Activated CD8-positive, alpha-beta memory T cell treated with anti-CD3 and anti-CD28 coated beads, Interleukin-2, amount 50 U/mL, for 48 hours (primary cell): ENCODE measurements at places on chromosomes 4 and X.

DNA sequence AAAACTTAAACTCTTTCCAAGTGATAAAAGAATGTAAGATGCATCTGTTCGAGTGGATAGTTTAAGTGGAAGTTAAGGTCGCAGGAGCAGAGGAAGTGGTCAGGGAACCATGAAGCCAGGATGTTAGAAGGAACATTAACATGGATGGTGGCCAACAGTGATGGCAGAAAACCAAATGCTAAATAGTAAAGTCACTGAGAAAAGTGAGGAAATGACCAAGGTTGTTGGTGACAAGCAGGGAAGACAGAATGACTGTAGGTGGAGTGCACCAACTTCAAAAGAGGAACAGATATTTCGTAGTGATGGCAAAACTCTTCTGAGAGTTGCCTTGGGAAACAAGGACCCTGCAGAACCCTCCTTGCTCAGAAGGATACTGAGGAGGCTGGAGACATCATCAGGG lies 226.2 kb downstream of the PALLD start:
- no peak for DNase-seq

DNA sequence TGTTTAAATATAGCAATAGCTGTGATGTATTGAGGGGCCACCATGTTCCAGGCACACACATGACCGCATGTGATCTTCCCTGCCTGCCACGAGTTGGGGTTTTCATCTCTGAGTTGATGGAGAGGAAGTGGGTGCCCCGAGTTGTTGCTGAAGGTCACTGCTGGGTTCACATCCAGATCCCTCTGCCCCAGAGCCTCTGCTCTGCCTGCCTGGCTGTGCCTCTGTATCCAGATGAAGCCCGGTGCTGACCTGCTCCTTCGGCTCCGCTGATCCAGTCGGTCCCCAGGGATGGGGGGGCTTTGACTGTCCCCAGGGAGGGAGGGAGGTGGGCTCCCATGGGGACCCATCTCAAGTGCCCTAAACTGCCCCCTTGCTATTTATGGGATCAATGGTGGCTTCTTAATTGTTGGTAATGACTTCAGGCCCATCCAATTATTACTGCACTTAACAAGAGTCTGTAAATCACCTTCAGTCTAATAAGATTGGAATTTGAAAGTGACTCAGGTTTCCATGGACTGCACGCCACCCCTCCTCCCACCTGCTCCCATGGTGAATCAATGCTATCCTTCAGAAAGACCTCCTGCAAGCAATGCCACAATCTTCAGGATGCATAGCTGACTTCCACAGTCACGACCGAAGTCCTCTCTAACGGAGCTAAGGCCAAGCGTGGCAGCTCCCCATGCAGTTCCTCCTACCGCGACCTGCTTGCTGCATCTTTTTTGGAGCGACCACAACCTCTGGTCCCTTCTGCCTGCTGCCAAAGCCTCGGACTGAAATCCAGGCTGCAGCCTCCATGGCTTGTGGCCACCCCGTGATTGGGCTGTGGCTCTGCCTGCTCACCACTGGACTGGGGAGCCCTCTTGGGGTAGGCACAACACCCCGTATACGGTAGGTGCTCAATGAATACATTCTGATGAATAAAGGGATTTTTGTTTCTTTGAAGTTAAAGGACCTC lies 73.1 kb downstream of the CPZ start:
- no peak for DNase-seq

- DNase-seq = no peak
Measured at GRCh38 chr4:182640932-182641331, 276.3 kb downstream of the DCTD start.

DNA sequence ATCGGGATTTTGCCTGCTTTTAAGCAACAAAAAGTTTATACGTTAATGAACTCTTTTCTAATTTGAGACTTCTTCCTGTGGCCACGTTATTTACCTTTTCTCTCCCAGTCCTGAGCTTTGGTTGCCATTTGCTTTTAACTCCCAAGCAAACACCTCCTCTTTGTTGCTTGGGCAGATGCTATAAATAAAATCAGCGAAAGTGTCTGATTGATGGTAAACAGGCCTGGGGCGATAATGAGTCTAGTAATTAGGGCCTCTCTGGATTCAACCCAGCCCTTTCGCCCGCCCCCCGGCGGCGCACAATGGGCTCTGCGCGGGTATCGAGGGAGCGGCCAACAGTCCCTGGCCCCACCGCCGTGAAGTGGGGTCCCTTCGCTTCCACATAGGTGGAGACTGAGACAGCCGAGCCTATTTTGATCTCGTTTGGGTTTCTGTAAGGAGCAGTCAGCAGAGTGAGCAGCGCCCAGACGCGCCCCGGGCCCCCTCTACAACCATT lies 790 bp downstream of the CLGN start:
- DNase-seq = no peak

DNA sequence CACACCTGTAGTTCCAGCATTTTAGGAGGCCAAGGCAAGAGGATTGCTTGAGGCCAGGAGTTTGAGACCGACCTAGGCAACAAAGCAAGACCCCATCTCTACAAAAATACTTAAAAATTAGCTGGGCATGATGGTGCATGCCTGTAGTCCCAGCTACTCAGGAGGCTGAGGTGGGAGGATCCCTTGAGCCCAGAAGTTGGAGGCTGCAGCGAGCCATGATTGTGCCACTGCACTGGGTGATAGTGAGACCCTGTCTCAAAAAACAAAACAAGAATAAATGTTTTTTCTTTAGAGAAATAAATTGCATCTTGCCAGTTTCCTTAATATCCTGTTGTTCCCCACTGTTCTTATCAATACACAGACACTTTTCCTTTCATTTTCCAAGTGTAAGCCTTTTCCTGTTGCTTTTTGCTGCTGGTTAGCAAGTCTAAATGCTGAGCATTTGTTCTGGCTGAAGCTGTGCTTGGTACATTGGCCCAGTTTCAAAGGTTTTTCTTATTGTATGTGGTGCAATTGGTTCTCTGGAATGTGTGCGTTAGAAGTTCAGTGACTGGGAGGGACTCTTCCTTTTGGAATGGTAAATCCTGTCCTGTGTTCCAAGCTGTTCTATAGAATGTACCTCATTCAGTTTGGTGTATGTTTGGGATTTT lies 98.2 kb downstream of the AFF1 start:
- no peak for DNase-seq
